Bone marrow (tissue), 2 donors: ENCODE measurements at places on chromosomes 6 and 20.

DNA sequence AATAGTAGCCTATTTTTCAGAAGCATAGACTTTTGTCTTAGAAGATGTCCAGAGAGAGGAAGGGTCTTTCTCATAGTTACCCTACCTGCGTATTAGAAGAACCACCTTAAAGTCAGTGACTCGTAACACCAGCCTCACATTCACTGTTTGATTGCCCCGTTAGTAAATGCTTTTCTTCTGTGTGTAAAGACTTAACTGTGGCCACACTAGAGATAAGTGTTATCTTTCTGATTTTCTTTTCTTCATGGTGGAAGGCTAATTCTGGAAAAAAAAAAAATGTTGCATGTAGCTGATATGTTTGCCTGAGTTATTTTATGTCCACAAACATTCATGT, 83.9 kb downstream of the SAMD3 start:
- no peak for DNase-seq

DNA sequence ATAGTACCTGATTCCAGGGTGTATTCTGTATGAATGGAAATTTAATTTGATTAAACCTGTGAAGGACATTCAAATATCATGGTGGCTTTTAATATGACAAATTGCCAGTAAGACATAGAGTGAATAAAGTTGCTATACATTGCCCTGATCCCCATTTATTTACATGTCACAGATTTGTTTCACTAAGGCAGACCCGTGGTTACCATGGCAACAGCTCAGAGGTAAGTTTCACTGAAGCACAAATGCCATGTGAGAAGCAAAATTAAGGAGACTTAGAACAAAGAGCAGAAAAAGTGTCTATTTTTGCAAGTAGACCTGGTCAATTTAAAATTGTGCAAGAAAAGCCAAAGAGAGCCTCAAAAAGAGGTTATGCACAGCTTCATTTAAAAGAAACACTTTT, 63.7 kb downstream of the PXDC1 start:
- no peak for DNase-seq

GRCh38 chr6:331622-332521, 39.6 kb downstream of the DUSP22 start:
- DNase-seq = no peak

DNA sequence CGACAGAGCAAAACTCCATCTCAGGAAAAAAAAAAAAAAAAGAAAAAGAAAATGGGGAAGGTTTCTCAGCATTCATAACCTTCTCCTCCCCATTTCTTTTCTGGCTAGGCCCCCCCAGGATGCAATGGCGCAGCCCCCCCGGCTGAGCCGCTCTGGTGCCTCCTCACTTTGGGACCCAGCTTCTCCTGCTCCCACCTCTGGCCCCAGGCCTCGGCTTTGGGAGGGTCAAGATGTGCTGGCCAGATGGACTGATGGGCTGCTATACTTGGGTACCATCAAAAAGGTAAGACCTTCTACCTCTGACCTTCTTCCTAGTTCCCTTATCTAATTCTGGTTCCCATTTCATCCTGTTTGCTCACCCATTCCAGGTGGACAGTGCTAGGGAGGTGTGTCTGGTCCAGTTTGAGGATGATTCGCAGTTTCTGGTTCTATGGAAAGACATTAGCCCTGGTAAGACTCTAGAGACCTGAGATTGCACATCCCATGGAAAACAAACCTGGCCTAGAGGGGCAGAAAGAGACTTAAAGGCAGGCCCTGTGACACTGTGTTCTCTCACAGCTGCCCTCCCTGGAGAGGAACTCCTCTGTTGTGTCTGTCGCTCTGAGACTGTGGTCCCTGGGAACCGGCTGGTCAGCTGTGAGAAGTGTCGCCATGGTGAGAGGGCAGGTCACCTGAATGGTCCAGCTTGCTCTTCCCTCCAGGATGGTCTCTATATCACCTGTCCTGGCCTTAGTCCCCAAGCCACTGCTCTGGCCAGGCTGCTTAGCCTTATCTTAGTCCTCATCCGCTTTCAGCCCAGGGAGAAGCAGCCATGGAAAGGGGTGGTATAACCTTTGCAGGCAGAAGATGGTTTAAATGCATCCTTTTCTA, 1.6 kb downstream of the PHF1 start:
- DNase-seq = no peak

GRCh38 chr6:105459049-105459448, 56.2 kb upstream of the PREP start:
- DNase-seq = no peak

DNA sequence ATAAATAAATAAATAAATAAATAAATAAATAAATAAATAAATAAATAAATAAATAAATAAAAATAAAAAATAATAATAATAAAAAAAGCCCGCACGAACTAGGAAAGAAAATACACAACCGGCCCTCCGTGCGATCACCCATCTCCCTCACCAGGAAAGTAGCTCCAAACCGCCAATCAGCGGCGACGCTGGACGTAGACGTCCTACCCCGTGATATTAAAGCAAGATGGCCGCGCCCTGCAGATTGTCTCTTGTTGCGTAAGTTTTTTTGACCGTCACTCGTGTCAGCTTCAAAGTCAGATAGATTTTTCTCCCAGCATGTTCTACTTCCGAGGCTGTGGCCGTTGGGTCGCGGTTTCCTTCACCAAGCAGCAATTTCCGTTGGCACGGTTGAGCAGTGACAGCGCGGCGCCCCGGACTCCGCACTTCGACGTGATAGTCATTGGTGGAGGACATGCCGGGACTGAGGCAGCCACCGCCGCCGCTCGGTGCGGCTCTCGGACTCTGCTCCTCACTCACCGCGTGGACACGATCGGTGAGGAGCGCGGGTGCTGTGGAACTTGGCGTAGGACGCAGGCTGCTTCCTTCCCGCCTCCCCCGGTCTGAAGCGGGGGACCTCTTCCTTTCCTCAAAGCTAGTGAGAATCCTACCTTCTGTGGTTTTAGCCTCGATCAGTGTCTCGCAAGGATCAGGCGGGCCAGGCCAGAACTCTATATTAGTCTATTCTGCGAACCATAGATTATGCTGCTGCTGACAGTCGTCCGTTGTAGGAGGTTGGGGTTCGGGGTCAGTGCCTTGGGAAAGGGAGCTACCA, at the start of gene MTO1:
MTO1 (plus strand) TSS at position 201 of the 814 bp plus-strand sequence; CDS start at position 319, 118 bp downstream.
- peak; percentile 67 for DNase-seq

- DNase-seq = no peak
These were observed 512.3 kb downstream of the HDGFL1 start for GRCh38 chr6:23081701-23082100.

DNA sequence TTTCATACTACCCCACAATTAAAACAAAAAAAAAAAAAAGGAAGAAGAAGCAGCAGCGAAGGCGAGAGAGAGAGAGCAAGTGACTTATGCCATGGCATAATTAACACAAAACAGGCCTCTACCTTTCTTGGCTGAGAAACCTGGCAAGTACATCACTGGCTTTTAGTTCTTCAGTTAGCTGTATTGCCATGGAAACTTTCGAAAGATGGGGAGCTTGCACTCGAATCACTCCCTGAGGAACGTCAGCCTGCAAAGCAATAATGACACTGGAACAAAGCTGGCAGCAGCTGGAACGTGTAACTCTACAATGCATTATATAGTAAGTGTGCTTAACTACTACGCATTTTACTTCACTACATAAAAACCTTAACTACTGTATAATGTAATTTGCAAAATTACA, 126.1 kb downstream of the ARHGAP18 start:
- DNase-seq = no peak

GRCh38 chr6:54579011-54579410, 267.6 kb upstream of the FAM83B start:
- no peak for DNase-seq

DNA sequence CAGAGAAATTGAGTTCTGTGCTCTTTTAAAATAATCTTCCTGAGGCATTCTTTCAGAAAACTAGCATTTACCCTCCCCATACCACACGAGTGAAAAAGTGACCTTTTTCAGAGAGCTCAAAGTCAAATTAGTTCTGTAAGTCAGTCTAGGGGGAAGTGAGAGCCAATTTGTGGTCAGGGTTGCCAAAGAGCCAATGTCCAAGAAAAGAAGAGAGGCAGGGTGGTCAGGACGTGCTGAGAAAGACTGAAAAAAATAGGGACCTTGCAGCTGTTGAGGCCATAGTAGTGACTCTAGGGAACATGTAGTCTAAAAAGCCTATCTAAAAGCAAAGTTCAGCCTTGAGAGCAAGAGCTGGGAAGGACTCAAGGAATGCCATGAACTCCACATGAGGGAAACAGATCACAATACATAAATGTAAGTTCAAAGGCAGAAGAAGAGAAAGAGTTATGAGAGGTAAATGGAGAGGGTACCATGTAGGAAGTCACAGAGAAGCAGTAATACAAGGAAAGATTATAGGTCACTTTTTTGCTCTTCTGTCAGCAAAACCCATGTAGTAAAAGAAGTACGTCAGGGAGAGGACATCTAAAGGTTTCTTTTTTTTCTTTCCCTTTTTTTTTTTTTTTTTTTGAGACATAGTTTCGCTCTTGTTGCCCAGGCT, 565.1 kb upstream of the FLRT3 start:
- no peak for DNase-seq

- DNase-seq = no peak
These were observed 17.1 kb downstream of the RPRD1B start for GRCh38 chr20:38050686-38051085.

GRCh38 chr6:4124351-4124750, 11.0 kb downstream of the ECI2 start:
- DNase-seq = no peak

GRCh38 chr6:10081075-10081474, 333.8 kb downstream of the TFAP2A start:
- no peak for DNase-seq

- no peak for DNase-seq
These were observed 634 bp downstream of the ITPA start for GRCh38 chr20:3209946-3210317.

- no peak for DNase-seq
These were observed 88.9 kb upstream of the OGFRL1 start for GRCh38 chr6:71199736-71200135.

DNA sequence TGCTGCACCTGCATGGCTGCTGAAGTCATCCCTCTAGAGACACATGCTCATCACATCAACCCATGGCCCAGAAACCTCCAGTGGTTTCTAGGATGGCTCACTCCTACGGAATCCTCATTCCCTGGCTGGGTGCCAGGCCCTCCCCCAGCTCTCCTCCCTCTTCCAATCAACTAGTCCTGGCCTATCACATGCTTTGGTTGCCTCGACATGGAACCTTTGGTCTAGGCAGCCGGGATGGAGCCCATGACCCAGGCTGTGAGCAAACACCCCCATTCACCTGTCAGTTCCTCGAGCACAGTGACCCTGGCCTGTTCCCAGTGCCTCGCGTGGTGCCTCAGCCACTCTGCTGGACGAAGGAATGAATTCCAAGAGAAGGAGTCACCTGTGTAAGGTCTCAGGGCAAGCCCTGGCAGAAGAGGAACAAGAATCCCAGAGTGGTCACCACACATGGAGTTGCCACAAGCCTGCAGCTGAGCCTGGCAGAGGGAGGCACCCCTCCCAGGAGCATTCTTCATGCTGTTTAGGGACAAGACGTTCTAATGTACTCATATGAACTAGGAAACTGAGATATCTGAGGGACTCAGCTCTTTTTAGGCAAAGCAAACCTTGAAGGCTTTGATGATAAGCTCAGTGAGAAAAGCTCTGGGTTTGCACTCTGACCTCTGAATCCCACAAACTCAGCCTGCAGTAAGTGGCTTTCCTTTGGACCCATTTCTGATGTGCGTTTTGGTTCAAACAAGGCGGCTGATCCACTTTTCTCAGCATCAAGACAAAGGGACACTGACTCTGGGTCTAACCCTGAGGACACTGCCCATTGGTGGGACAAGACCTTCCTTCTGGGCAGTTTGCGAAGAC, 40.2 kb downstream of the PPP1R3G start:
- no peak for DNase-seq

- no peak for DNase-seq
These were observed 1061.6 kb downstream of the HACE1 start for GRCh38 chr6:103798166-103798565.

- DNase-seq = peak; percentile 13
These were observed 71.0 kb upstream of the SAMD3 start for GRCh38 chr6:130293800-130294199.

- DNase-seq = no peak
These were observed 384.0 kb upstream of the SASH1 start for GRCh38 chr6:147958683-147959082.

GRCh38 chr20:62754122-62754990, 41.9 kb upstream of the MRGBP start:
- DNase-seq = no peak

GRCh38 chr6:33018904-33019303, 9.5 kb upstream of the HLA-DOA start:
- DNase-seq = peak; percentile 77

- DNase-seq = no peak
These were observed 89.9 kb upstream of the NEDD9 start for GRCh38 chr6:11322252-11322885.

- no peak for DNase-seq
These were observed 318.2 kb downstream of the MAFB start for GRCh38 chr20:40370800-40371199.

- DNase-seq = no peak
These were observed 164.2 kb downstream of the ADAT2 start for GRCh38 chr6:143286251-143286795.

DNA sequence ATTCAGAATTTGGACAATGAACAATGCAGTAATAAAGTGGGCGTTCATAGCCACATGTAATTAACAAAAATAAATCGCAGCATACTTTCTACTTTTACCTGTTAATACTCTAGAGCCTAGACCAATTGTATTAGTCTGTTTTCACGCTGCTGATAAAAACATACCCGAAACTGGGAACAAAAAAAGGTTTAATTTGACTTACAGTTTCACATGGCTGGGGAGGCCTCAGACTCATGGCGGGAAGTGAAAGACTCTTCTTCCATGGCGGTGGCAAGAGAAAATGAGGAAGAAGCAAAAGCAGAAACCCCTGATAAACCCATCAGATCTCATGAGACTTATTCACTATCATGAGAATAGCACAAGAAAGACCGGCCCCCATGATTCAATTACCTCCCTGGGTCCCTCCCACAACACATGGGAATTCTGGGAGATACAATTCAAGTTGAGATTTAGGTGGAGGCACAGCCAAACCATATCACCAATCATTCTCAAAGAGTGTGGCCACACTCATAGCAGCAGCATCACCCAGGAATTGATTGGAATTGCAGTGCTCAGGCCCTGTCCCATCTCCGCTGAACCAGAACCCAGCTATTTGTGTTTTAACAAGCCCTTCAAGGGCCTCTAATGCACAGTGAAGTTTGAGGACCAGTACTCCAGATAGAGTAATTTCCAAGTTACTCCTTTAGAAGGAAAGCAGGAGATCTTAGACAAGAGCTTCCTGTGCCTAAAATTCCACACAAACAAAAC, 650.0 kb downstream of the KIF16B start:
- DNase-seq = no peak

- DNase-seq = no peak
These were observed 88.6 kb downstream of the PPP1R14C start for GRCh38 chr6:150231525-150231850.
